Upper lobe of left lung (tissue), 6 donors: ENCODE measurements at places on chromosomes 12 and 14. TPM values are rescaled to one million over a fixed set of nuclear protein-coding genes. Genes with fewer than 3 reads are reported as not detected.

DNA sequence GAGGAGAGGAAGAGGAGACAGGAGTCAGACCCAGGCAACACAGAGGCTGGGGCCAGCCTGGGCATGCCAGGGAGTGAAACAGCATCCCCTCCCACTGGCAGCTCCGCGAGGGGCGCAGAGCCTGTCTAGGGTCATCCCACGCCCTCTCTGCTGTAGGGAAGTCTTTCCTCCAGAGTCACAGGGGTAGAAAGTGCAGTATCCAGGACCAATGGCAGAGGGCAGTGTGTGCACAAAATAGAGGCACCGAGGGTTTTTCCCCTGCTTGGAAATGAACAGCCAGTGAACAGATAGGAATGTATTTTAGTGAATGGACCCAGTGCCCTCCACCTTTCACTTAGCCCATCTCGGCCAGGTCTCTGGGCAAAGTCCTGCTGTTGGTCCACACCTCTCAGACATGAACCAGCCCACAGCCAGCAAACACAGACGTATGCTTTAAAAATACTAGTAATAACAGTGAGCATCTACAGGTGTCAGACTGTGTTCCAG, 9.4 kb upstream of the KRT74 start:
- DNase-seq, result peak; percentile 51

DNA sequence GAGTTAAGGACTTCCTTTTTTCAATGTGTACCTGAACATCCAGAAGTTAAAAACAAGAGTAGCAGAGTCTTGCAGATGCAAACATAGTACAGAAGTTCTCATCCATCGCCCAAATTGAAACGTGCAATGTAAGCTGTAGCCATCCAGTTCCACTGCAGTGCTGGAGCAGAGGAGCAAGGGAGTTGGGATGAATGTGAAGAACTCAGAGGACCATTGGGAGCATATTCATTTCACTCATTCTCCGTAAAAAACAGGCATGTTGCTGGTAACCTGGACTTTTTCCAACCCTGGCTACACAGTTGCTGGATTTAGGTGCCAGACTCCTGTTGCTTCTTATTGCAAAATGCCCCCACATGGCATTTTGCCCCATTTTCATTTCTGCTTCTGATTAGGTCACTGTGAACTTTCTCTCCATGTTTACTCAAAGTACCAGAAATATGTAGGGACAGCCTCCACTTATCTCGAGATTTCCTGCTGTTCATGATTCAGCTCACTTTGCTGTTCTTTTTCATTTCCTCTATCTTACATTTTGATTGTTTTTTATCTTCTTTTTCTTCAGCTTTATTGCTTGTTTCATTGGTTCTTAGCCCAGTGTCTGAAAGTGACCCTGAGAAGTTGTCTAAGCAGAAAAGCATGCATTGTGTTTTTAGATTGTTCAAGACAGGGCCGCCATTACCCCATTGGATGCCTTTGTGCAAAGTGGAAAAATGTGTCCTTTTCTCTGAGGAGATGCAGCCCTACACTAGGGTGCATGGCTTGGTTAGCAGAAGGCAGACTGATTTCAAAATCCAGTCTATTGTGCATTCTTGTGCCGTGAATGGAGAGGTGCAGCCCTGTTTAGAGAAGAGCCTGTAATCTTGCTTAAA, 109.0 kb upstream of the AMIGO2 start:
- peak; percentile 57 for DNase-seq

GRCh38 chr14:22487401-22487800, 101.6 kb downstream of the DAD1 start:
- no peak for DNase-seq

GRCh38 chr14:85084344-85084743, 445.6 kb upstream of the FLRT2 start:
- no peak for DNase-seq

- DNase-seq, result no peak
Observed at GRCh38 chr14:99381688-99382060, 99.0 kb downstream of the SETD3 start.

DNA sequence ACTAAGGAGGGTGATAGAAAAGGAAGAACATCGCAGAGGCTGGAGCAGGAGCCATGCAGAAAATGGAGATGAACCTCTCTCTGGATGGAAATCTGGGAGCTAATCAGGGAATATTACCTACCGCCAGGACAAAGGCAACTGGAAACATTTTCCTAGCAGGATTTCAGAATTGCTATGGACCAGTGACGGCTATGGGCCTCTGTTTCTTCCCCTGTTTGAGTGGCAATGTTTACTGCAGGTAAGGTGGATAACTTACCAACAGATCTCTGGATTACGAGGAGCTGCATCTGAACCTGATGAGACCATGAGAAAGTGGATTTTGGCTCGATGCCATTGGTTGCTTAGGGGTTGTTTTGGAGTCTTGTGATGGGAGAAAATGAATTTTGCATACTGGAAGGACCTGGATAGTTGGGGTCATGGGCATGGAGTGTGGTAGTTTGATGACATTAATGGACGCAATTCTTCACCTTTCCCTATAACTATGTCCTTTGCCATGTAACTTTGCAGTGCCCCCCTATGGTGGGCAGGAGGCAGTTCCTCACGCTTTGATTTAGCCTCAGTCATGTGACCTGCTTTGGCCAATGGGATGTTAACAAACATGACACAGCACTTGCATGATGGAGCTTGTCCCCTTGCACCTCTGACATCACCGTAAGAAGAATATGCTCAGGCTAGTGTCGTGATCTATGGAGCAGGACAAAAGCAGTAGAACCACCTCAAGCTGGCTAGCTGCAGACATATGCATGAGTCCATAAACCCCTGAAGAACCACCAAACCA, 51.1 kb downstream of the CALM1 start:
- DNase-seq, result no peak

GRCh38 chr12:108341854-108342847, 3.0 kb upstream of the CMKLR1 start:
- peak; percentile 12 for DNase-seq

DNA sequence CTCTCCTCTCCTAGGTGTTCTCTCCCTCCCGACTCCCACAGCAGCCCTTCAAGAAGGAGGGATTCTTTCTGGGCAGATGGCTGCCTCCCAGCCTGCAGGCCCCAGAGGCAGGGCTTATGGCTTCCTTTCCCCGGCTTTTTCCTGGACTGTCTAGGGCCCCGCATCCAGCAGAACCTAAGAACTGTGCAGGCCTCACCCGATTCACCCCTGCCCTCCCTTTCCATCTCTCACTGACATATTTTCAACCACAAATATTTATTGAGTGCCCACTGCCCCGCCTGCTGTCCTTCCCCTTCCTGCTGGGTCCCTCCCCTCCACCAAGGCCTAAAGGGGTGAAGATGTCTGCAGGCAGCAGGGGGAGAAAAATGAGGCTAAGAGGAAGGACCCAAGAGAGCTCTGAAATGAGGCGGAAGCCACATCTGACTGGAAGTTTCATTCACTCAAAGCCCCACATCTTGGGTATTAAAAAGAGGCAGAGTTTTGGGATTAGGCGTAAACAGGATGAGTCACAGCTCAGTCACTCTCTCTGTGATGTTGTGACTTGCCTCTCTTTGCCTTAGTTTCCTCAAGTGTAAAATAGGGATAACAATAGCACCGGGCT, 2.9 kb downstream of the SCNN1A start:
- DNase-seq, result peak; percentile 78

SYNDIG1L gene
- total RNA-seq, result 3.1 TPM

GRCh38 chr12:4031703-4032291, 158.6 kb upstream of the PARP11 start:
- peak; percentile 49 for DNase-seq

GRCh38 chr12:76608070-76608469, 48.5 kb upstream of the OSBPL8 start:
- DNase-seq, result peak; percentile 50

SDR9C7 gene
- total RNA-seq, result not detected

MYF6 gene
- not detected for total RNA-seq

TBC1D30 gene
- total RNA-seq, result 15.7 TPM

DNA sequence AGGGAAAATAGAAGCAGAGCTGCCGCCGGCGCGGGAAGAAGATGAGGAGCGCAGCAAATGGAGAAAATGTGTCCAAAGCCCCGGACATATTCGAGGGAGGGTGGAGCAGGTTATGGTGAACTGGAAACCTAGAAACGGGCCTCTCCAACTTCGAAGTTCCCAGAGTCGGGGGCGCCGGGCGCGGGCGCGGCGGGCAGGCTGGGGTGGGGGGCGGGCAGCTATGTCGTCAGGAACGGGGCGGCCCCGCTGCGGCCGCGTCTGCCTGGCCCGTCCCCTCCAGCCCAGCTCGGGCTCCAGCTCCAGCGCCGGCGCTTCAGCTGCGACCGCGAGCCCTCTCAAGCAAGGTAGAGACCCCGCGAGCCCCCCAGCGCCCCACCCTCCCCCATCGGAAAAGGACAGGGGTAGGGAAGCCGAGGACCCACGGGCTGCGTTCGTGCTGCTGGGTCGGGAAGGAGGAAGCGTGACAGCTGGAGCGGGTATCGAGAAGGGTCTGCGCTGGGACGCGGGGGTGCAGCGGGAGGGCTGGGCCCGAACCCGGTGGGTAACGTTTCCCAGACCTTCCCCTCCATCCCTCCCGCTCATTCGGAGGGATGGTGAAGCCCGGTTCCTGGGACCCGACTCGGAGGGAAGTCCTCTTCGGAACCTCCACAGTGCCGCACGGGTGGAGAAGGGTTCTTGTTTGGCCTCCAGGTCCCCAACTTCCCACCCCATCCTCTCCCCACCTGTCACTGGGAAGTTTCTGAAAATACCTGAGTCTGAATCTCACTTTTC, 1.0 kb downstream of the DGKA start:
- peak; percentile 93 for DNase-seq

CLEC14A gene
- total RNA-seq, result 121 TPM

HELB gene
- total RNA-seq, result 3.2 TPM

- DNase-seq, result no peak
Observed at GRCh38 chr12:125081427-125081826, 16.2 kb downstream of the AACS start.

DNA sequence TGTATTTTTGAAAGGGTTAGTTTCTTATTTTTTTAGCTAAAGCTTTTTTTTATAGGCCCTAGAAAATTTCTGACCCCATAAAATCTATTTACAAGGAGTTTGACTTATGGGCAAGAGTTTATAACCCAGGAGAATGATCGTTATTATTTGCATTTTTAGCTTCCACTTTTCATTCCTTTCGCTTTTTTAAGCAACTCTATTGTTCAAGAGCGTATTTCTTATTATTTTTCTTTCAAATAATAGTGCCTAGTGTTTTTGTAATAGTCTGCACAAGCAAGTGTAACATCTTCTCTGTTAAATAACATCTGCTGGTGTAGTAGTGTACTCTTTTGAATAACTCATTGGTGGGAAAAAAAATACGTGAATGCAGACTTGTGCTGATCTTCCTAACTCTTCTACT, 216.3 kb downstream of the ERC1 start:
- DNase-seq, result no peak

TAS2R10 gene
- not detected for total RNA-seq

DNA sequence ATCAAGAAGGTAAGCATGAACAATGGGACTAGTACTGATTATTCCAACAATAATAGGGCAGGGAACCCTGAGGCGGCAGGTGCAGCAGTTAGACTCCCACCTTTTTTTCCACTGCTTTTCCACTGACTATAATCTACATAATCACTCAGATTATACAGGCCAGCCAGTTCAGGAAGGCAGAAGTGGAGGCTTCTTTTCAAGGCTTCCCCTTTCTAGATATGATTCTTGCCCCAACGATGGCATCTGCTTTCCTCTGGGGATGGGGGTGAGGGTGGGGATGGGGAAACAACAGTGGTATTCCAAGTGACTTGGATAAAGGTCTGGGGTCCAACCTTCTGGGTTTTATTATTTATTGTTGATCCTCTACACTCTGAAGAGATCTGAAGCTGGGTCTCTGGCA, 331 bp downstream of the NCKAP1L start:
- DNase-seq, result no peak
